GM12878 (cell line): ENCODE measurements at places on chromosomes 5 and 9. TPM values are rescaled to one million over a fixed set of nuclear protein-coding genes. Genes with fewer than 3 reads are reported as not detected.

The PCDHGC3 gene
- polyA plus RNA-seq = 14.7 and 16.5 TPM in 2 replicates

The NUTM2G gene
- polyA plus RNA-seq = 0.16 and 0.39 TPM in 2 replicates

The PAEP gene
- not detected in 2 replicates for polyA plus RNA-seq

The TMEM252 gene
- polyA plus RNA-seq = not detected in 2 replicates

The ZNF79 gene
- 11.5 and 14.0 TPM in 2 replicates for polyA plus RNA-seq

The ZNF462 gene
- 0.11 and 0.59 TPM in 2 replicates for polyA plus RNA-seq

The MSX2 gene
- polyA plus RNA-seq = not detected in 2 replicates

The CAMK4 gene
- 31.4 and 40.4 TPM in 2 replicates for polyA plus RNA-seq

The IL7R gene
- polyA plus RNA-seq = 0.62 and 1.6 TPM in 2 replicates

The FOXE1 gene
- not detected in 2 replicates for polyA plus RNA-seq

The EQTN gene
- not detected in 2 replicates for polyA plus RNA-seq

The PPP3R2 gene
- not detected in 2 replicates for polyA plus RNA-seq

The VLDLR gene
- 0.28 and 0.37 TPM in 2 replicates for polyA plus RNA-seq

The SYNPO gene
- polyA plus RNA-seq = 0.77 and 1.1 TPM in 2 replicates

The SLC4A9 gene
- polyA plus RNA-seq = not detected in 2 replicates

The SPATA31C1 gene
- not detected in 2 replicates for polyA plus RNA-seq

The TRIM7 gene
- polyA plus RNA-seq = 0.11 and 1.3 TPM in 2 replicates

The CD74 gene
- polyA plus RNA-seq = 6,006 and 6,321 TPM in 2 replicates

The C9orf50 gene
- polyA plus RNA-seq = not detected in 2 replicates

The RLN1 gene
- polyA plus RNA-seq = 2.2 and 2.4 TPM in 2 replicates

The NKD2 gene
- polyA plus RNA-seq = 0.20 and 0.21 TPM in 2 replicates

The CDX1 gene
- not detected in 2 replicates for polyA plus RNA-seq

The SIT1 gene
- 68.6 and 77.8 TPM in 2 replicates for polyA plus RNA-seq

The SPATA6L gene
- polyA plus RNA-seq = 0.42 and 0.90 TPM in 2 replicates

The PTAR1 gene
- 7.3 and 10.6 TPM in 2 replicates for polyA plus RNA-seq

The FOXD4L4 gene
- not detected in 2 replicates for polyA plus RNA-seq

The SH3TC2 gene
- not detected in 2 replicates for polyA plus RNA-seq

The GKAP1 gene
- 4.4 and 4.9 TPM in 2 replicates for polyA plus RNA-seq

The MYOZ3 gene
- polyA plus RNA-seq = 0.32 TPM in 1 of 2 replicates, not detected in the other

The WDR55 gene
- 18.4 and 22.0 TPM in 2 replicates for polyA plus RNA-seq

The FOXD4L3 gene
- not detected in 2 replicates for polyA plus RNA-seq

The SAXO1 gene
- not detected in 2 replicates for polyA plus RNA-seq

The CORO2A gene
- 2.6 and 2.8 TPM in 2 replicates for polyA plus RNA-seq

The CKS2 gene
- 902 and 904 TPM in 2 replicates for polyA plus RNA-seq

The EGFLAM gene
- not detected in 2 replicates for polyA plus RNA-seq

The RHOBTB3 gene
- polyA plus RNA-seq = 9.7 TPM in 2 replicates

The SPINK6 gene
- not detected in 2 replicates for polyA plus RNA-seq

The TAL2 gene
- 0.20 and 0.21 TPM in 2 replicates for polyA plus RNA-seq

The ADAMTS12 gene
- polyA plus RNA-seq = 12.3 and 13.9 TPM in 2 replicates

The IFNE gene
- not detected in 2 replicates for polyA plus RNA-seq

The YIPF5 gene
- 45.5 and 47.7 TPM in 2 replicates for polyA plus RNA-seq

The NIM1K gene
- 0.96 and 1.8 TPM in 2 replicates for polyA plus RNA-seq

The PRDM9 gene
- not detected in 2 replicates for polyA plus RNA-seq

The LCN1 gene
- polyA plus RNA-seq = not detected in 2 replicates

The LPCAT1 gene
- polyA plus RNA-seq = 75.2 and 82.4 TPM in 2 replicates

The FAM240B gene
- not detected in 2 replicates for polyA plus RNA-seq

The TTC33 gene
- 18.0 and 22.3 TPM in 2 replicates for polyA plus RNA-seq
